Activated CD8-positive, alpha-beta memory T cell treated with anti-CD3 and anti-CD28 coated beads for 48 hours (primary cell): ENCODE measurements at places on chromosomes 7 and 10.

DNA sequence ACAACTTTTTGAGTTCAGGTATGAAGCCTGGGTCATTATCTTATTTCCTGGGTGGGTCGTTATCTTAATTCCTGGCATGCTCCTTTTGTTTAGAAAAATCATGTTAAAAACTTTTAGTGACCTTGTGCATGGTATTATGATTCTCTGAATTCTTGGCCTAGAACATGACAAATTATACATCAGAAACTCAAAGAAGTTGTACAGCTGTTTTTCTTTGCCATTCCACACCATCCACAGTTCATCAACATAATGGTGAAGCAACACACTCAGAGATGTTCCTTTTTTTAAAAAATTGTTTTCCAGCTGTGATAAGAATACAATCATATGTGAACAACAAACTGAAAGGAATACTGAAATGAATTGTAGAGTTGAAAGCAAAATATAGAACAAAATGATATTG, 149.2 kb upstream of the SEMA3D start:
- no peak for DNase-seq

DNA sequence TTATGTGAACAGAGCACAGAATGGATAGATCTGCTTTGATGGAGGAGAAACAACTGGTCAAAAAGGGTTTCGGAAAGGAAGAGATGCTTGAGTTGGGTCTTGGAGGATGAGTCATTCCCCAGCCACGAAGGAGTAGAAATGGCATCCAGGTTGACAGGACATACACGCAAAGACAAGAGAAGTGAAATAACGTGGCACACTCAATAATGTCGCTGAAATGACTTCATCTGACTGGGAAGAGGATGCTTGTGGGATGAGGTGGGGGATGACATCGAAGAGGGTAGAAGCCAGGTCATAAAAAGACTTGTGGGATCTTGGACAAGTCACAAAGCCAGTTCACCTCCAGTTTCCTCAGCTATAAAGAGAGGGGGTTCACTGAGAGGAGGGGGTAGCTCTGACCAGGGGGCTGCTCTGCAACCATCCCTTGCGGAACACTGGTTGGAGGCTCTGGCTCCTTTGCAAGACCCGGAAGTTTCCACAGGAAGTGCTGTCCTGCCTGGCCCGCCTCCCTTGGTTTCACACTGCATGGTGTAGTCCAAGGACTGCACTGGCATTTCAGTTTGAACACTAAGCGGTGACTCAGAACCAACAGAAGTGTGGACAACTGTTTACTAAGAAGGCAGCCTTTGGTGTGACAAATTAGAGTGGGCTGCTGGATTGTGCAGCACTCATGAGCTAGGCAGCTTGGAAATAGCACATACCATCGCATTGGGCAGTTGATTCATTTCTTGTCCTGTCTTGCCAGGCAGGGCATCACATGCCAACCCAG, 189.9 kb upstream of the ADO start:
- peak; percentile 36 for DNase-seq

DNA sequence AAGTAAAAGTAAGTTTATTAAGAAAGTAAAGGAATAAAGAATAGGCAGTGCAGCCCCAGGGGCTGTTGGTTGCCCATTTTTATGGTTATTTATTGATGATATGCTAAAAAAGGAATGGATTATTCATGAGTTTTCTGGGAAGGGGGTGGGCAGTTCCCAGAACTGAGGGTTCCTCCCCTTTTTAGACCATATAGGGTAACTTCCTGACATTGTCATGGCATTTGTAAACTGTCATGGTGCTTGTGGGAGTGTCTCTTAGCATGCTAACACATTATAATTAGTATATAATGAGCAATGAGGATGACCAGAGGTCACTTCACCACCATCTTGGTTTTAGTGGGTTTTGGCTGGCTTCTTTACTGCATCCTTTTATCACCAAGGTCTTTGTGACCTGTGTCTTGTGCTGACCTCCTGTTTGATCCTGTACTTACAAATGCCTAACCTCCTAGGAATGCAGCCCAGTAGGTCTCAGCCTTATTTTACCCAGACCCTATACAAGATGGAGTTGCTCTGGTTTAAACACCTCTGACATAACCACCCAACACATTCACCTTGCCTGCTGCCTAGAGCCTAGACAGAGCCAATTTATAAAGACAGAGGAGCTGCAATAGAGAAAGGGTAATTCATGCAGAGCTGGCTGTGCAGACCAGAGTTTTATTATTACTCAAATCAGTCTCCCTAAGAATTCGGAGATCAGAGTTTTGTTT, 10.9 kb upstream of the ERCC6 start:
- no peak for DNase-seq

DNA sequence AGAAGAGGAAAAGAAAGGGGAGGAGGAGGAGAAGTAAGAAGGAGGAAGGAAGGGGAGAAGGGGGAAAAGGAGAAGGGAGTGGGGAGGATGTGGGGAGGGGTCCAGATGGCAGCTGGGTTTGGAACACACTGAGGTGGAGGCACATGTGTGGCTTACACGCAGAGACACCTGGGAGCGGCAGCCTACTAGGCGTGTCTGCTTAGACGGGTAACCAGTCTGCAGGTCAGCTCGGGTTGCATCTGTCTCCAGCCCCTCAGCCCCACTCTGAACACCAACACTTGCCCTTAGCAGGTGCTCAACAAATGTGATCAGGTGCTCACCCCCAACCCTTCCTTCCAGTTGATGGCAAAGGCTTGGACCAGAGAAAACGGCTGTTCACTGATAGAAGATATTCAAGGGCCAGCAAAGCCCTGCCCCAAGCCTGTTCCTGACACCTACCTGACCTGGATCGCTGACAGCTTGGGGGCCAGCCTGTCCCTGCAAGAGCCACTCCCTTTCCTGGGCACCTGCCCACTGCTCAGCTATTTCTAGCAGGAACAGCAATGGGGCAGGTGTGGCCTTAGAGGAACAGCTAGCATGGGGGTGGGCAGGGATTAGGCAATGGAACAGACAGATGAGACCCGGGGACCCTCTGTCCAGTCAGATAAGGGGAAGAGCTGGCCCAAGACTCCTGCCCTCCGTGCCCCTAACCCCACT, 70.5 kb downstream of the SH3PXD2A start:
- no peak for DNase-seq

GRCh38 chr7:26937939-26938623, 73.7 kb upstream of the SKAP2 start:
- no peak for DNase-seq

DNA sequence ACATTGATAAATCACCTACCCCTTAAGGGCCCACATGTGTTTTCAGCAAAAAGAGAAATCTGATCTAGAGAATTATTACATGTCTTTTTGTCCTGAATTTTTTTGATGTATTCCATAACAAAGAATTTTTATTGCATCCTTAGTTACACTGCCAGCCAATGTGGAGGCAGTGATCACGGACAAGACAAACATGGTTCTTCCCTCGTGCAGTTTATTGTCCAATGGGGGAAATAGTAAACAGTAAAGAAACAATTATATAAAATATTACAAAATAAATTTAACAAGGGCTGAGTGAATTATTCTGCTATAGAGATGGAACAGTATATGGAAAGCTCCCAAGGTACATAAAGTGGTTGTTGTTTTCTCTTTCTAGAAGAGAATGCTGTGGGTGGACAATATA, 2.0 kb downstream of the STEAP2 start:
- no peak for DNase-seq

DNA sequence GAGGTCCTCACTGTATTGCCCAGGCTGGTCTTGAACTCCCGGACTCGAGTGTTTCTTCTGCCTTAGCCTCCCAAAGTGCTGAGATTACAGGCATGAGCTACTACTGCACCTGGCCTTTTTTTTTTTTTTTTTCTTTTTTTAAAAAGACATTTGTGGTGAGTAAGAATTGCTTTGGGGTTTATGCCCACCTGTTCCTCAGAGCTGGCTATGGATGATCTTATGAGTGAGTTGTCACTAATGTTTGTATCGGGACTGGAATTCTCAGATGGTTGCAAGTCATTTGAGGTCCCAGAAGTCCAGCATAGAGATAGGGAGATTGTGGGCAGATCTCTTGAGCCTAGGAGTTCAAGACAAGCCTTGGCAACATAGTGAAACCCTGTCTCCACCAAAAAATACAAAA, 35.2 kb downstream of the ZRANB1 start:
- no peak for DNase-seq

- DNase-seq = no peak
These were observed 39.6 kb upstream of the HSPB1 start for GRCh38 chr7:76262683-76263402.

DNA sequence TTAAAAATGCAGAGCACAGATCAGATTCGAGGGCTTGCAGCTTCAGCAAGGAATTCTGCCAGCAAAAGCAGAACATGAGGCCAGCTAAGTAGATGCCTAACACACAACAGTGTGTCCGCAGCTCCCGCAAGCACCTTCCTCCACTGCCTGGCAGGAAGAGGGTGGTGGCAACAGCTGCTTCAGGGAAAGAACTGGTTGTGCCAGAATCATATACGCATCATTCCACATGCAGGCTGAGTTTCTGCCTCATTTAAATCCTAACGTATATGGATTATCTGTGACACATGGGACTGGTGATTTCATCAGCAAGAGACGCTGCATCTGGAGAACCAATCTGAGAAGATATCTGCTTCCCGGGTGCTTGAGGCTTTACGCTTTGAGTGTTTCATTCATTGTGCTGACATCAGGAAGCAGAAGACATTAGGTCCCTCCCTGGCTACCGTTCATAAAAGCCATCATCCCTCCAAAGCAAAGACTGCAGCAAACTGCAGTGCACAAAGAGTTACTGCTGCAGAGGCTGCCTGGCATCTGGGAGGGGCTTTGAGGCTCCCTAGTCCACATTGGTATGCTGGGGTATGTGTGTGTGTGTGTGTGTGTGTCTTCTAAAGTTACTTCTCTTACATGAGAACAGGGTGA, 78.8 kb downstream of the FAM13C start:
- no peak for DNase-seq

DNA sequence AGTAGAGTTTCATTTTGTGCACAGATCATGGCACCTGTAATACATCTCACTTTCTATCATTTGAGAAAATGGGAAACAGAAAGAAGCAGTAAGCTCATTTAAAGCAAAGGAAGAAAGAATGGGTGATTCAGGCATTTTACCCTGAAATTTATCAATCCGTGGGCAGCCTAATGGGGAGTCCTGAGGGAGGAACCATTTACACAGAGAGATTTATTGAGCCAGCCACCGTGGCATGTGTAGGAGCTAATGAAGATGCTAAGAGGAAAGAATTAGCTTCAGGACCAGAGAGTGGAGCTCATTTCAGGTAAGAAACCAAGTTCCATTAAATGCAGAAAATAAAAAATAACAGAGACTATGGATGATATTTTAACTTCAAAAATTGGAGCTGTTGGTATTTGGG, 443.4 kb upstream of the COBL start:
- DNase-seq = no peak

- no peak for DNase-seq
These were observed 20.0 kb downstream of the KIAA1549 start for GRCh38 chr7:138961159-138961558.

DNA sequence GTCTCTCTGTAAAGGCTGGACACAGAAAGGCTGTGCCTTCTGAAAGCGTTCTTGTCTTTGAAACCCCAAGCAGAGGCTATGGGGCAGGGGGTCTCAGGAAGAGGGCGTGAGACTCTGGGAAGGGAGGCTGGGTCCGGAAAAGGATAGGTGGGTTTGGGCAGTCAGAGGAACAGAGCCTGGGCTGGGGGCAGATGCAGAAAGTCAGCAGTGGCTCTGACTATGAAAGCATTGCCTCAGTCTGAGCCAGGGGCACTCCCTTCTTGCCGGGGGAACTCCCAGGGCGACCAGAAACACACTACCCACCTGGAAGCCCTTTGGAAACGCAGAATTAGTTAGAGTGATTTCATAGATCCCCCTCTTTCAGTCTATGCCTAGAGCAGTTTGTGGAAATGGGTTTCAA, 72.0 kb downstream of the VWA2 start:
- no peak for DNase-seq

- DNase-seq = no peak
These were observed 14.8 kb upstream of the UPP1 start for GRCh38 chr7:48074204-48074654.

DNA sequence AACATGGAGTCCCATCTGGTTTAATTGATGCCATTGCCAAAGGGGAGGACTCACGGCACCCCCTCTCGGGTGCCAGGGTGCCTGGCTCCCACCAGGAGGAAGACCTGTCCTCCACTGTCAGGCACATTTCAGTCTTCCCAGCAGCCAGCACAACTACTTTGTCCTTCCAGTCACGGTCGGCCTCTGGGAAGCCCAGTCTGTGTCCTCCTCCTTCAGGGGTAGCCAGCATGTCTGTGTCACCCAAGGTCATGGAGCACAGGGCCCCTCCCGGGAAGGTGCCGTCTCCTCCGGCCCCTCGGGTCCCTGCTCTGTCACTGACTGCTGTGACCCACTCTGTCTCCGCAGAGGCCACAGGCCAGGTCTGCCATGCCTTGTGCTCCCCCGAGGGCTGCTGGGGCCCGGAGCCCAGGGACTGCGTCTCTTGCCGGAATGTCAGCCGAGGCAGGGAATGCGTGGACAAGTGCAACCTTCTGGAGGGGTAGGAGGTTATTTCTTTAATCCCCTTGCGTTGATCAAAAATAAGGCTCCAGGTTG, 142.4 kb downstream of the EGFR start:
- DNase-seq = no peak

DNA sequence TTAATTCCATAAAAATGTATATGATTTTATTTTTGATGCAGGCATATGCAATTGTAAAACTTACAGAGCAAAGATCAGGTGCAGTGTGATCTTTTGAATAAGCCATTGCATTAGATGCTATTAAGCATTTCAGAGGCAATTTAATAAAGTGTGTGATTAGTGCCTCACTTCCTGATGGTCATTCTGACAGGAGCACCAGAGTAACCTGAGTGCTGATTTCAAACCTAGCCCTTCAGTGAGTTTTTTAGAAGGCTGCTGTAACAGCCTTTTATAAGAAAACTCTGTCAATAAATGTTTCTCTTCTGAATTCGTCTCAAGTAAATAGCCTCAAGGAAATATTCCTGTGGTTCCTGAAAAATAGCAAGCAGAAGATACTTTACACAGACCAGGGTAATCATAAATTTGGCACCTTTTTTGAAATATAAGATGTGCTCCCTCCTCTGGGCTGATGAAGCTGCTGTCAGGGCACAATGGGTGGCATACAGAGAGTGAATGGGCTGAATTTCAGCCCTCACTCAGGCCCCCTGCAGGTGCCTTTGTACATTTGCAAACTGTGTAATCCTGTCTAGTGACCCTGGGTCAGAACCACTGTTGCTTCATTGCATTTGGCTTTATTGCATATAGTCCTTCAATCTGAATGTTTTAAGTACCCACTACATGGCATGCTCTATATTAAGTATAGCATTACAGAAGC, 193.7 kb upstream of the CSTF2T start:
- DNase-seq = no peak
